ENCODE measurements at places on chromosomes 5 and 9.

DNA sequence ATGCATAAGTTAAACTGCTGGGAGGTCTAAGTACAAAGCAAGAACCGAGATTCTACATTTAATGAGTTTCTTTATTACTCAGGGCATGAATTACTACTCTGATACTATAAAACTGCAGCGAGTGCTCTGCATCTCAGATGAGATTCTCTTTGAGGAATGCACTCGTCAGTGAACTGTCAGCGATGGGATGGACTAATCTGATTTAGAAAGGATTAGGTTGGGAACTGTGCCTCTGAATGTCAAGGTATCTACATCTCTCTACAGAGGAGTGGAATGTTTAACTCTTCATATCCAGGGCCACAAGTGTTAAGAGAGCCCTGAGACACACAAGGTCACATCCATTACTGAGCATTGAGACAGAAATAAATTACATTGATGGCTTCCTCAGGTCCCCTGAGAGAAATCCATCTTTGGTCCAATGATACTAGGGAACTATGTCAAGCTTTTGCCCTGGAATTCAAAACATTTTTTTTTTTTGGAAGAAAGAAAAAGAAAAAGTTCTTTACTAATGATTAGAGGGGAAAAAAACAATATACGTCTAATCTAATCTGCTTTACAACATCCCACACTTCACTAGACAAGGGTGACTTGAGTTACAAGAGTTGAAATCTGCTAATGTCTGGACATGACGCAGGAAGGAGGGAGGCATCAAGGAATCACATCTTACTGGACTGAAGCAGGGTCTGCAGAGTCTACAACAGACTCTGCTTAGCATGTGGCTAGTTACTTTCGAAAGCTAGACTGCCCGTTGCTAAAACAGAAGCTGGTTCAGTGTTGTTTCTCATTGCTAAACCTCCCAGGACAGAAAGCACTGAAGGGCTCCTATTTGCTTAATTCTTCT is 270.0 kb upstream of the TLE4 start:
- DNase-seq = no peak

DNA sequence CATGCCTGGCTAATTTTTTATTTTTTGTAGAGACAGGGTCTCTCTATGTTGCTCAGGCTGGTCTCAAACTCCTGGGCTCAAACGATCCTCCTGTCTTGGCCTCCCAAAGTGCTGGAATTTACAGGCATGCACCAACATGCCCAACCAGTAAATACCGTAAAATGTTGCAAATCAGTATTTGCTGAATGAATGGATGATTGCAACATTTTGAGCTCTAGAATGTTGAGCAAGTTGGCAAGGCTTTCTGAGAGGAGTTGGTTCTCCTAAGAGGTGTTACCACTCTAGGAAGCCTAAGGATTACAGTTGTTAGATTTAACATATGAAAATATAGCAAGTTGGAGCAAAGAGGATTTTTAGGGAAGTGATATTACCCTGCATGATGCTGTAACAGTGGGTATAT is 15.6 kb upstream of the DMXL1 start:
- no peak for DNase-seq

- DNase-seq = no peak
Observed at GRCh38 chr5:162248107-162248713, 180.6 kb downstream of the GABRG2 start.

DNA sequence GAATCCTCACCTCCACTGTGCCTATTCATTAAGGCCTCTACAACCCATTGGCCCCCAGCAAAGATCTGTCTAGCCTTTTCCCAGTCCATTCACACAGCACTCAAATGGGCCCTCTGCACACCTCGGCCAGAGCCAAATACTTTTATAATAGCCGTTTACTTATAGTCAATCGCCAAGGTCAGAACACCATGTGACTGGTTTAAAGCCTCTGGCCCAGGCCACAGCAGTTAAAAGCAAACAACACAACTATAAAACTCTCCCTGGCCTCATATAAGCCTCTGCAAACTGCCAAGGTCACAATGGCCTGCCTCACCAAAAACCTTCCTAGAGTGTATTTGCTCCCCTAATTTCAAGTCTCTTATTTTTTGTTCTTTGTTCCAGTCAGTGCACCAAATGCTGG is 562.6 kb downstream of the CAAP1 start:
- no peak for DNase-seq

GRCh38 chr5:127216898-127217675 is 73.5 kb upstream of the MEGF10 start:
- no peak for DNase-seq

DNA sequence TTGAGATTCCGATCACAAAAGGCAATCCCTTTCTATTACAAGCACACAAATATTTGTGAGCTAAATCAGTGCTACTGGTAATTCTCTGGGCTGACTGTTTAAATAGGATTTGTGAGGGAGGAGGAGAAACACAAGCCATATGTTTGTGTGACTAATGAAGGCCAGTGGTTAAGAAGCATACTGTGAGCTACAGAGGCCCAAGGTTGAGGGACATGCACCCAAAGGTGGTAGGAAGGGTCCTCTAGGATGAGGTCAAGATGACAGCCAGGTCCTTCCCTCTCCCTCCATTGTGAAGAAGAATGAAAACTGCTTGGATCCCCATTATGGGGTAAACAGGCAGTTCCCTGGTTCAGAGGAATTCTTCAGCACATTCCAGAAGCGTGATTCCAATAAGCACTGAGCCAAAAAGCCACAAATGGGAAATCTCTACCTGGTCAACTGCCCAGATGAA is 83.9 kb downstream of the SPOCK1 start:
- no peak for DNase-seq

DNA sequence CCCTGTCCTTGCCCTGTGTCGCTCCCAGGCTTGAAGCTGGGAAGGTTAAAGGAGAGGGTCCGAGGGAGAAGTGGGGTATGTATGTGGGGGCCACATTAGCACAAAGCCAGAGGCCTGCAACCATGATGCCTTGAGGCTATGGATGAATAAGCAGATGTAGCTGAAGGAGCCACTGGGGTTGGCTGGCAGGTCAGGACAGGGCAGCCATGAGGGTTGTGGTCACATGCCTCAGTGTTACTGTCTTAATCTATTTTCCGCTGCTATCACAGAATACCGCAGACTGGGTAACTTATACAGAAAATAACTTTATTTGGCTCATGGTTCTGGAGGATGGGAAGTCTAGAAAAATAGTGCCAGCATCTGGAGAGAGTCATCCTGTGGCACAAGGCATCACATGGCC is 9.2 kb upstream of the GRHPR start:
- DNase-seq = no peak

DNA sequence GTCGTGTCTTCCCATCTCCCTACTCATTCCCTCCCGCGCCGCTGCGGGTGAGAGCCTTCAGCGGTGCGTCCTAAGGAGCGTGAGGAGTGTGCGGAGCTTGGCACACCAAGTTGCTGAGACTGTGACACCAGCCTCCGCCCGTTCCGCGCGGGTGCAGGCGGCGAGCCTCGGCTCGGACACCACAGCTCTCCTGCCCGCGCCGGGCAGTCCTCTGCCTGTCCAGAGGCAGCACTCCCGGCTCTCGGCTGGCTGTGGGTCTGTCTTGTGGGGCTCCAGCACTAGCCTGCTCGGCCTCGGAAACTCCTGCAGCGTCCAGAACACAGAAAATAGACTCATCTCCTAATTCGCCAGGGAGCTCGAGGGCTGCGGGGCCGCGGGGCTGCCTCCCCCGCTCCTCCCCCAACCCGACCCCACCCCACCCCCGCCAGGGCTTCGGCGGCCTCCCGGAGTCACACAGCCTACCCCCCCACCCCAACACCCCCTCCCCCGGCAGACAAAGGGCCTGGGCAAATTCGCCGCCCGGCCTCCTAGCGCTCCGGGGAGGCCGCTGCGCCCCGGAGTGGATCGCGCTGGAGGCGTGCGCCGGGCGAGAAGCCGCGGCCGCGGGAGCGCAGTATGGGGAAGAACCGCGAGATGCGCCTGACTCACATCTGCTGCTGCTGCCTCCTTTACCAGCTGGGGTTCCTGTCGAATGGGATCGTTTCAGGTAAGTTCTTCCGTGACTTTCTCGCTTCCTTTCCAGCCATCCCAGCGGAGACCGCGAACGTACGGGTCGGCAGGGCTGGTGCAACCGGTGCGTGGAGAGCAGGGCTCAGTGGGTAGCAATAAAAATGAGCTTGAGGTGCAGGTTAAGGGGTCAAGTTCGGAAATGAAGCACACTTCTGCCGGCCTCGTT is at the start of gene ADAMTS19:
ADAMTS19 (plus strand) TSS at position 522 of the 895 bp plus-strand sequence; CDS start at position 616, 94 bp downstream.
- no peak for DNase-seq

All from 8988T (cell line).